ENCODE measurements at places on chromosomes 2 and 18.

- no peak for DNase-seq
Observed at GRCh38 chr2:200297100-200297499, 9.4 kb upstream of the SPATS2L start.

- peak; percentile 35 for DNase-seq
Observed at GRCh38 chr2:138035608-138036217, 71.4 kb downstream of the HNMT start.

DNA sequence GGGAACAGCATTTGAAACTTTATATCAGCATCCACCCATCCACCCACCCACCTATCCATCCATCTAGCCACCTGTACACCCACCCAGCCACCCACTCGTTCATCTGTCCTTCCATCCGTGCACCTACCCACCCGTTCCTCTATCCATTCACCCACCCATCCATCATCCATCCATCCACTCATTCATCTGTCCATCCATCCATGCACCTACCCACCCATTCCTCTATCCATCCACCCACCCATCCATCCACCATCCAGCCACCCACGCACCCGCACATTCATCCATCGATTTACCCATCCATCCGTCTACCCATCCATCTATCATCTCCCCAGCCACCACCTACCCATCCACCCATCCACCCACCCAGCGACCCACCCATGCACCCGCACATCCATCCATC lies 24.8 kb downstream of the LDLRAD4 start:
- DNase-seq: no peak

DNA sequence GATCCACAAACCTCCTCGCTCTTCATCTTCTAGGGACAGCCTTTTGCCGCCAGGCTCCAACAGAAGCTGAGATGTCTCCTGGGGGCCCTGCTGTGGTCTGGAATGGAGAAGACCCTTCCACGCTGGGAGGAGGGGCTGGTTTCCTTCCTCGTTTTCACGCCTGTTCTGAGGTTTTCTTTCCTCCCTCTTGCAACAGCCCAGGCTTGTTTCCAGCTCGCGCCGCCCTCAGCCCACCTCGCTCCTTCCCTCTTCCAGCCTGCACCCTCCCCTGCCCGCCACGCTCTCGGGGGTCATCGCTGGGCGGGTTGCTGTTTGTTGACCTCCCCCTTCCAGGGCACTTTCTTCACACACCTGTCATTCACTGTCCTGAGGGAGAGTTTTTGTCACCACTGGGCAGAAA lies 55.4 kb downstream of the VAPA start:
- DNase-seq: no peak

- DNase-seq: no peak
Observed at GRCh38 chr2:83531206-83531826, 927.8 kb downstream of the SUCLG1 start.

- peak; percentile 25 for DNase-seq
Observed at GRCh38 chr18:63342206-63342605, 22.6 kb upstream of the BCL2 start.

GRCh38 chr18:44838971-44839666 lies 158.4 kb downstream of the SETBP1 start:
- DNase-seq: peak; percentile 77

- DNase-seq: no peak
Observed at GRCh38 chr18:31371989-31372388, 4.6 kb upstream of the DSG4 start.

DNA sequence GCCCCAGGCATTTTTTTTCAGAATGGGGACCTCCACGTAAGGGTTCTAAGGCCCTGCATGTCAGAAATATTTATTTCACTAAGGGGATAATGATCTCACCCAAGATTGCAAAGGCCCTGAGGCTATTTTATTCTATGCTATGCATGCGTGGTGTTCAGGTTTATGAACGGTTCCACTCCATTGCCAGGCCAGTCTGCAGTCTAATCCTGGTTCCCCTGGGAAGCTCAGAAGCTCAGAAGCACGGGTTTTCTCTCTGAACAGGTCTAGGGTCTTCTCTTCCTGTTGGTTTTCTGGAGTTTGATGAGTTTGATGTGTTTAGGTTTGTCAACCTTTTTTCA lies 256.4 kb upstream of the PXDN start:
- DNase-seq: no peak

DNA sequence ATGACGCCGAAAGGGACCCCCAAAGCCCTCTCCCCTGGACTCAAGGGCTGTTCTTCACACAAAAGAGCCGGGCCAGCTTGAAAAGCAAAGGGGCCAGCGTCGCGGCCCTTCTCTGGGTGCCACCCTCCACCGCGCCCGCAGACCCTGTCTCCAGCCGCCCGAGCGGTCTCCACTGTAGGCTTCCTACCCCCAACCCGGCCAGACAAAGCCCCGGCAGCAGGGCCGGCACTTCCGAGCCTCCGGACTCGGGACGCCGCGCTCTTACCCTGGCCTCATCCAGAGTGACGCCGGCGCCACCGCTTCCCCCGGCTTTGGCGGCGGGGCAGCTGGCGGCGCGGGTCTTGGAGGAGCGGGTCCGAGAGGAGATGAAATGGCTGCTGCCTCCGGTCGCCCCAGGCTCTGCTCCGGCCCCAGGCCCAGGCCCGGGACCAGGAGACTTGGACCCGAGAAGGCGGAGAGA lies 603 bp downstream of the ATAD2B start:
- no peak for DNase-seq

GRCh38 chr2:195910570-195910969 lies 158.1 kb downstream of the DNAH7 start:
- no peak for DNase-seq

DNA sequence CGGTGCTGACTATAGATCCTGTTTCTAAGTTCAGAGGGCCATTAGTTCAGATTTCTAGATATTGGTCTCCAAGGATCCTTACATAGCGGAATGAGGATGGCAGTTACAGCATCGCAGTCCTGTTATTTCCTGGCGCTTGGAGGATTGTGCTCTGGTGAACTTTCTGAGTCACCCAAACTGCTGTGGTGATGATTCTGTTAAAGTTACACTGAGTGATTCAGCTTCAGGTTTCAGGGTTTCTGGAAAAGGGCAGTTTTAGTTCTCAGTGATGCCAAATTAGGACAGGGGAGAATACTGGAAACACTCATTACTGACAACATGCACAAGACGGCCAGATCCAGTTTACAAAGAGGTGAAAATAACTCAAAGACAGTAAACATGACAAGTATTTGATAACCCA lies 52.1 kb upstream of the ANKRD62 start:
- peak; percentile 58 for DNase-seq

DNA sequence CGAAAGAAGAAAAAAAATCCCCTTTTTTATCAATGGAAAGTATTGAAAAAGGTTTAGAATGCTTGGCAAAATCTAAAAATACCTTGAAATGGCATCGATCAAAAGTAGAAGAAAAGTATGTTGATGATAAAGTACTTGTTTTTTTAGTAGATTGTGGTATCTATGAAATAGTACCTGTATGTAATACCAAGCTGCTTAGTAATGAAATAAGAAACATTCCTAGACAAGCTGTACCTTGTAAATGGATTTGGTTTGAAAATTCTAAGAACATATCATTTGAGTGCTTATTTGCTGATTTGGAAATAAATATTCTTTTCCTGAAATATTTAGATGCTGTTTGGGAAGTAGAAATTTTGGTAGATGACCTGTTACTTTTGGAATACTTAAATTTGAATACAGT lies 18.4 kb downstream of the TDRD15 start:
- no peak for DNase-seq

DNA sequence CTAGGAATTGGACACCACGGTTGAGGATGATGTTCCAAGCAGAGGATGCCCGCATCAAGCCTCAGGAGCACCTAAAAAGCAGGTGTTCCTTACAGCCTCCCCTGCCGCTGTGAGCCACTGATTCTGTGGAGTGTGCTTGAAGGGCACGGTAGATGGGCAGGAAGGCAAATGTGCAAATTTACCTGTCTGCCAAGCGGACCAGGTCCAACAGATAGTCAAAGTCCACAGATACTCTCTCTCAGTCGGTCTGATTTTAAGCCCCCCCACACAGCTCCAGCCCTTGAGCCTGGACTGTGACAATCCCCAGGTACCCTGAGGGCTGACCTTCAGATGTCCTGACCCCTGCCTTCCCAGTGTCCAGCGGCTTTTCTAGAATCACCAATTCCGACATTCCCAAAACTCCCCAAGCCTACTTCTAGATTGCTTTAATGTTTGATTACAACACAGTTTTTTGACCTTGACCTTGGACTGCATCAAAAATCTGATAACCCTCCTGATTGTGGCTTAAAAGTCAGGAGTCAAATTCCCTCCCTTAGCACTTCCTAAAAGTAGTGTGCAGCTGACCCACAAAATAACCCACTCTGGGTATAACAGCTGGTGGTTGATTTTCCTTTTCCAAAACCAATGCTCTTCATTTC lies 208.8 kb upstream of the NCKAP5 start:
- DNase-seq: no peak

- DNase-seq: peak; percentile 15
Observed at GRCh38 chr2:163182764-163183354, 344.3 kb upstream of the KCNH7 start.

DNA sequence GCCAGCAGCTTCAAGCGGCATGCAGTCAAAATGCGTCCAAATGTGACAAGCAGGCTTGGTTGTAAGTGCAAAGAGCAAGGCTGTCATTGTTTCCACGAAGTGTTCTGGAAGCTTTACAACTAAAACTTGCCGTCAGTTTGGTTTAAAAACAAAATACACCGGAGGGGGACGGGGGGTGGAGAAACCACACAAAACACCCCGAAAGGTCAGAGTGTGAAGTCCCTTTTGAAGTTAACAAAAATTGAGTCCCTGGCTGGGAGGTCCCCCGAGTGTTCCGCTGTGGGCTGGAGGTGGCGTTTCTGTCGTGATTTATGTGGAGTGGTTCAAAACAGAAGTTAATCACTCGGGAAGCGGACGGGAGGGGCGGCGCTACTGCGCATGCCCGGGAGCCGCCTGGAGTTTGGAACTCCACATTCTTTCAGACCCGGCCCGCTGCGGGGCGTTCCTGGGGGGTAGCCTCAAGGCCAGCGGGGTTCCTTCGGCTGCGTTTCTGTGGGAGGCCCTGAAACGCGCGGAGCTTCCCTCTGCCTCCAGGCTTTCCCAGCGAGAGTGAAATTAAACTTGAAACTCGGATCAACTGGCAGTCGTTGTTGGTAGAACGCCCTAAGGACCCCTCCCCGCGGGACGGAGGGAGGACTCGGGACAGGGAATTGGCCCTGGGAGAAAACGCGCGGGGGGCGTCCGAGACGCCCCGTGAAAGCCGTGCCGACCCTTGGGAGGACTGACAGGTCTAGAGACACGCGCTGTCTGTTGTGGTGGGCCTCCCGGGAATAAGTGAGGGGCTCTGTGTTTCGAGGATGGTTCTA lies 1.4 kb downstream of the TGIF1 start:
- peak; percentile 96 for DNase-seq

DNA sequence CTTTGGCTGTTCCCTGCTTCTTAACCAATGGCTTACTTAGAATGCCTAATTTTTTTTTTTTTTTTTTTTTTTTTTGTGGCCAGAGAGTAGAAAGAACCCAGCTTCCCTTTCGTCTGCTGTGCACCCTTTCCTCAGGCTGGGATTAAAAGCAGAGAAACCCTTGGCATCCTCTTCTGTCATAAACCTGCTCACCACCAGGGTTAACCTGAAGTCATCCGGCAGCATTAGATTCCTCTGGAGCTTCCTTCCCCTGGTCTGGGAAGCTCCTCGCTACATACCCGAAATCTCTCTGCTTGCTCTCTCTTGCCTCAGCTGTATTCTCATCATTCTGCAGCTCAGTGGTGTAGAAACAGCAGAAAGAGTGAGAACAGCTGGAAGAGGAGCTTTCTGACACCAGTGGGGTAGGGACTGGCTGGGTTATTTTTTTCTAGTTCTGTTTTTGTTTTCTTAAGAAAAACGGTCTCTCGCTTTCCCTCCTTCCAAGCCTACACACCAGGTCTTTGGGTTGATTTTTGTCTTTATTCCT lies 339.0 kb upstream of the MEIS1 start:
- no peak for DNase-seq

DNA sequence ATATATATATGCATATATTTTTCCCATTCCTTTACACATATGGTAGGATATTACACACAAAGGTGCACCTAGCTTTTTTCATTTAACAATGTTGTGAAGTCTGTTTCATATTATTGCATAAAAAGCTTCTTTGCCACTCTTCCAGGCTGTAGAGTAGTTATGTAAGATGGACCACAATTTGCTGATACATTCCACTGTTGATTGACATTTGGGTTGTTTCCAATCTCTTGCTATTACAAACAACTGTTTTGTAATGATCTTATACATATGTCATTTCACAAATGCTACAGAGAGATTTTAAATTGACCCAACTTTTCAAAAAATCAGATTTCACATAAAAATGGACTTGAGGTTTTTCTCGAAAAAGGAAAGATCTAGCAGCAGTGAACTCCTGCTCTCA lies 301.4 kb downstream of the CDCA7 start:
- DNase-seq: no peak

GRCh38 chr2:171365778-171366177 lies 68.0 kb downstream of the METTL8 start:
- no peak for DNase-seq

DNA sequence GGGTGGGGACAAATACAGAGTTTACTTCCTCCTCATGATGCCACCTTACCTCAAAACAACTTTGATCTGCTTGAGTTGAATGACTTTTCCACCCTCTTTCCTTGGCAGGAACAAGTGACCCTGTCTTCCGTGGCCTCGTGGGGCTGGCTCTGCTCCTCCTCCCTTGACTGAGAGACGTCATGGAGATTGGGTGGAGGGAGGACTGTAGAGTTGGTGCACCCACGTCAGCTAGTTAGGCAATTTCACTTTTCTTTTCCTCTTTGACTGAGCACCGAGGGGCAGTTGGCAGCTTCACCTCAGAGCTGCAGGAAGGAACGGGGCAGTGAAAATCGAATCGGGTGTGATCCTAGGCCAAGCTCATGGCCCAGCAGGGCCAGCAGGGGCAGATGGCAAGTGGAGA lies at the start of gene SP140:
TSS of gene SP140 (plus strand) at position 251 of the 400 bp plus-strand sequence. CDS start at position 360, 109 bp downstream.
- peak; percentile 92 for DNase-seq

DNA sequence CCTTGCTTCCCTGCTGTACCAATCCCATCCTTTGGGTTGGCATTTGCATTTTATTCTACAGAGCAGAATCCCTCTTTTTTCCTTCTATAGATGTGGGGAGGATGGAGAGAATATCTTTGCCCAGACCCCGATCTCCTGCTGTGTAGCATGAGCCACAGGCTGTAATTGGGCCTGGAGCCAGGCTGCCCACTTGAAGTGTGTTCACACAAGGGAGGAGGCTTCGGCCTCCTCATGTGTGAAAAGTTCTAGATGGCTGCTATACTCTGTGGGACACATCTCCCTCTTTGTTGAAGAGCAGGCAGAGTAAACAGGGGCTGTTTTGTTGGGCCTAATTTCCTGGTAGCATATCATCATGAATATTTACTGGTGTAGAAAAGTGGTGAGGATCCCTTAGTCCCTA lies 126.3 kb downstream of the XRCC5 start:
- no peak for DNase-seq
